ENCODE measurements at places on chromosomes 4 and X.

DNA sequence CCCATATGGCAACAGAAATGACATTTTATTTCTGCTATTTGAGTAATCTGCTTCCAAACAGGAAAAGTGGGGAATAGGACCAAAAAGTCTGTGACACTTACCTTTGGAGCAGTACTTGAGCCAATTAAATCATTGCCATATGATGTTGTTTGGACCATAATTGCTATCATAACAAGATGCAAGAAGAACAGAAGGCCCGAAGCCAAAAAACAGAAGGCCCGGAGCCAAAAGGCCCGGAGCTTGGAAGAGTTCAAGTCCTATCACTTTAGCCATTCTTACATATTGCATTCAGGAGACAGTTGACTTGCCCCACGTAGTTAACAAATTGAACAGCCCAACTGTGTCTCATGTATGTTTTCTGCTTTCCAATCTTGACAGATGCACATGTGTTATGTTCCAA lies 285.6 kb downstream of the ARHGAP24 start:
- DNase-seq = no peak

- DNase-seq = no peak
These were observed 60.8 kb downstream of the TBL1X start for GRCh38 chrX:9525511-9526248.

- no peak for DNase-seq
These were observed 78.7 kb upstream of the CBLL2 start for GRCh38 chrX:22193851-22194659.

DNA sequence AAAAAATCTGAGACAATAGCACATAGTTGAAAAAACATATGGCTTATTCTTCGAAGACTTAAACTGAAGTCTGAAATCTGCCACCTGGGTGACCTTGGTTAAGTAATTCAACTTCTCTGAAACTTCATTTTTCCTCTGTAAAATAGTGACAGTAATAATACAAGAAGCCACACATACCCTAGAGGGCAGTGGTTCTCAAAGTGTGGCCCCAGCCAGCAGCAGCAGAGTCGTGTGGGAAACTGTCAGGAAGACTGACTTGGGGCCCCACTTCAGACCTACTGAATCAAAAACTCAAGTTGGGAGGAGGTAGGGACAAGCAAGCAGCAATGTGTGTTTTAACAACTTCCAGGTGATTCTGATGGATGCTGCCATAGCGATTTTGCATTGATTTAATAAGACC lies 249.9 kb downstream of the HNRNPD start:
- no peak for DNase-seq

DNA sequence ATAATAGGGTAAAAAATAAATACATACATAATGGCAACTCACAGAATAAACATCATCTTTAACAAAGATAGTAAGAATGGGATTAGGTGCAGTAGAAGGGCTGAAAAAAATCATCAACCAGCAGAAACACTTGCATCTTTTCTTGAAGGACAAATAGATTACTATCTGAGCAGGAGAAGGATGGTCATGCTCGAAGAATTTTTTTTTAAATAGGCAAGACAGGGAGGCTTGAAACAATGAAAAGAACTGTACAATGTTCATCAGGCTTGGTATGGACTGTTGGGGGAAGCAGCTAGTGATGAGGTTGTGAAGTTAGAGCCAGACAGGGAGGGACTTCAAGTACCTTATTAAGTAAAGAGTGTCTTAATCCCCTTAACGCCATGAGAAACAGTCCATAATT lies 167.4 kb upstream of the LDB2 start:
- DNase-seq = no peak

DNA sequence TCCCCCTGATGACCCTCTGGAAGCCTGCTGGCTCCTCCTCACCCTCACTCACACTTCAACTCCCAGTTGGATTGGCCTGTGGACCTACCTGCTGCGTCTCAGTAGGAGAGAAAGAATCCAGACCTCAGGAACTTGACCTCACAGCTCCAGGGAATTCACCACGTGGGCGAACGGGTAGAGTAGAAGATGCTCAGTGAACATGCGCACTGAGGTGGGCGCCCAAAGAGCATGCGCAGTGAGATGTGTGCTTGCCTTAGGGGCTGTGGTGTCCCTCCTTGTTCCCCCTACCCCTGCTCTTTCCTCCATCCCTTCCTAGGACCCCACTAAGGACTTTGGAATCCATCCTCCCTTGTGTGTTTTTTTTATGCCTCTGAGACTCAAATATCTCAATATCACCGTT lies 12.9 kb downstream of the FOXR2 start:
- no peak for DNase-seq

- DNase-seq = no peak
These were observed 404 bp upstream of the GPRASP2 start for GRCh38 chrX:102711872-102712215.

DNA sequence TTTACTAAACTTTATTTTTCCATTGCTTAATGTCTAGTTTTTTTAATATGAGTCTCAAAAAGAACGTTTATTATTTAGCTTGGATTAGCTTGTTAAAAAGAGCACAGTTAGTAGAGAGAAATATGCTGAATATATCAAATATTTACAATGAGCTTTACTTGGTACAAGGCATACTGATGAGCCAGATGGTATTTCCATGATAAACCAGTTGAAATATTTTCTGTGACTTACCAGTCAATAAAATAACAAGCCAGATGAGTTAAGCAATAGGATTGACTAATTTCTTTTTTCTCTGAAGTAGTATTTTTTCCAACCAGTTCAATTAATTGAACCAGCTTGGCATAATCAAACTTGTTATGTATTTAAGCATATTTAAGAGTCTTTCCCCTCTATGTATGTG lies 134.1 kb downstream of the KLHL34 start:
- no peak for DNase-seq

DNA sequence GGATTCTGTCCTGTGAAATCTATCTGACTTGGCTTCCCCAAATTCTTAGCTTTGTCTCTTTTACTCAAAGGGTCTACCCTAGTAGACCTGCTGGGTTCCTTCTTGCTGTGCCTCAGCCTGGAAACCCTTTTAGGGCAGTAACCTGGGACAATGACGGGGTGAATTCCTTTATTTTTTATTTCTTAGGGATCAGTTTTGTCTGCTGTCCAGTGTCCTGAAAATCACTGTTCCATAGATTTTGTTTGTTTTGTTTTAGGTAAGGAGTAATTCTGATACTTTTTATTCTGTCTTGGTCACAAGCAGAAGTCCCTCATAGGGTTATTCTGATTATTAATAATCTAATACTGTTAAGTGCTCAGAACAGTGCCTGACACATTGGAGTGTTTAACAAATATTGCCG lies 118.9 kb downstream of the EVC2 start:
- no peak for DNase-seq

DNA sequence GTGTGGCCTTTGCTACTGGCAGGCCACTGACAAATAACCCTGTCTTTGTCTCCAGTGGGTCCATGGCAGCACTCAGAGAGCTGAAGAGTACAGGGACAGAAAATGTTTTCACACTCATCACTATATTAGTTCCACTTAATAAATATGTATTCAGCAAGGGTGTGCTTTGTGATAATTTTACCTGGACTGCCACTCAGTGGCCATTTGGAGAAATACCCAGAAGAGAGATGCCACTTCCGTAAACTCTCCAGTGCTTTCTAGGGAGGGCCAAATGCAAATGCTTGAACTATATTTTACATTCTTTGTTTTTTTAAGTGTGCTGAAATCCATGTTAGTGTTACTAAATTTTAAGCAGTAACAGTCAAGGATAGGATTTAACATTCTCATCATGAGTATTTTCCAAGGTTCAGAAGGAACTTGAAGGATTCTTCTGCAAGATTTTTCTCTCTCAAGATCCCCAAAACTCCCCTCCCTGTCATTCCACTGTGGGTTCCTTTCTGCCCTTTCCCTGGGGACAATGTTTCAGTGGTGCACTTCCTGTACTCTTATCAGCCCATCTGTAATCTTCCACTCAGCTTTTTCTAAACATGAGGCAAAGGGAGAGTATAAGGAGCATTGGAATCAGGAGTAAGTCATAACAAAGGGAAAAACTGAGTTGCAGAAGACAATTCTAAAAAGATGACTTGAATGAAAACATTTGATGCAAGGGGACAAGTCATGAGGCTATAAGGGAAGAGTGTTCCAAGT lies 46.0 kb downstream of the TFDP3 start:
- DNase-seq = peak; percentile 9

DNA sequence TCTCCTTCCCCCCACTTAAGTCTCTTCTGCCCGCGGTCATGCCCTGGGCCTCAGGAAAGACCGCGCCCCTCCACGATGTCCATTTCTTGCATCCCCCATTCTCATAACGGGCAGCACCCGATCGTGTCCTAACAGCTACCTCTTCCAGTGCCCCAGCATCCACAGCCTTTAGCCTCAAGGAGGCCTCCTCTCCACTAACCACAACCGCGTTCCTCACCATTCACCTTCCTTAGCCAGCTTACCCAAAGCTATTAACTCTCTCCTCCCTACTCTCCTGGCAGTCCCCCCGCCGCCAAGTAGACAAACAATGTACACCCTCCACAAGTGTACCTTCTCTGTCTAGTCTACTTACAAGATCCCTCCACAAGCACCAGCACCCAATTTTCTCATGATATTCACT lies 58.6 kb upstream of the PAGE5 start:
- no peak for DNase-seq

- peak; percentile 33 for DNase-seq
These were observed 31.1 kb upstream of the WDR17 start for GRCh38 chr4:176034499-176034898.

- no peak for DNase-seq
These were observed 43.8 kb upstream of the CPEB2 start for GRCh38 chr4:14958436-14958835.

- DNase-seq = no peak
These were observed 11.7 kb upstream of the BCOR start for GRCh38 chrX:40109288-40110008.

DNA sequence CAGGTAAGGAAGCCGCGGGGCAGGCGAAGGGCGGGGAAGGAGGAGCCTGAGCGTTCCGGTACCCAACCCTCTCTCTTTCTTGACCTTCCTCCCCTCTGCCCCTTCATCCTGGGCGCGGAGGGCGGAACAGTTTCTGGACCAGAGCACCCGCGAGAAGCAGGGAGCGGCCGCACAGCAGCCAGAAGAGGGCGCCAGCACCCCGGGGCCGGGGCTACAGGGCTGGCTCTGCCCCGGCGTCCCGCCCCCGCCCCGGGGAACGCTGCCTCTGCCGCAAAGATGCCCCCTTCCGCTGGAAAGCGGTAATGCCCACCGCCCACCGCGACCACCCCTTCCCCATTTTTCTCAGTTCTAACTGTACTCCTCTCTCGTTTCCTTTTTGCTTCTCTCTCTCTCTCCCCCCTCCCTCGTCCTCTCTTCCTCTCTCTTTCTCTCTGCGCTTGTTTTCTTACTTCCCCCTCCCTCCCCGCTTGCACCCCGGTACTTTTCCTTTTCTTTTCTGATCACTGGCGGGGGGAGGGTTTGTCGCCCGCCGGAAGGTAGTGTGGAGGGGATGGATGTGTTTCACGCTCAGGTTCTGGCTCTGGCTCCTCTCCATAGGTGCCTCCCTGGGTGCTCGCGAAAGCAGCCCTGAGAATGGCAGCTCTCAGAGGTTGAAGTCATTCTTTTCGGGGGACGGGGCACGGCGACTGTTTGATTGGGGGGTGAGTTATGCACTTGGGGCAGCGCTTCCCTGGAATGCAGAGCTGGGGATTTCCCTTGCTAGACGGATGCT lies 13.1 kb upstream of the PRDM8 start:
- DNase-seq = peak; percentile 91

DNA sequence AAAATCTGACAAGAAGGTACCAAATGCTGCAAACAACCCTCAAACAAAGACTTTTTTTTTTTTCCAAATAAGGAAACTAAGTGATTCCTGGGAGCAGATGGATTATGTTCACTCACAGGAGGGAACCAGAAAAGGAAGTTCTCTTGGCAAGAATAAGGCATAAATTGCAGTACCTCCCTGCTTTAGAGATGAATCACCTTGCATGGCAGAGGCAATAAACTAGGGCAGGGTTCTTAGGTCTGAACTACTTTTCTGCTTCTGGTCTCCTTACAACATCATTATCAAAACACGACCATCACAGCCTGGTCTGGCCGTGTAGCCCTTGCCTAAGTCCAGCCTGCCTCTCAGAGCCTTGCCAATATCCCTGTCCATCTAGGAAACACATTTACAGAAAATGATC lies 6.3 kb downstream of the TMEM31 start:
- peak; percentile 55 for DNase-seq

- DNase-seq = no peak
These were observed 19.8 kb upstream of the TMLHE start for GRCh38 chrX:155632431-155633100.

GRCh38 chr4:90148574-90149148 lies 21.5 kb downstream of the CCSER1 start:
- no peak for DNase-seq

DNA sequence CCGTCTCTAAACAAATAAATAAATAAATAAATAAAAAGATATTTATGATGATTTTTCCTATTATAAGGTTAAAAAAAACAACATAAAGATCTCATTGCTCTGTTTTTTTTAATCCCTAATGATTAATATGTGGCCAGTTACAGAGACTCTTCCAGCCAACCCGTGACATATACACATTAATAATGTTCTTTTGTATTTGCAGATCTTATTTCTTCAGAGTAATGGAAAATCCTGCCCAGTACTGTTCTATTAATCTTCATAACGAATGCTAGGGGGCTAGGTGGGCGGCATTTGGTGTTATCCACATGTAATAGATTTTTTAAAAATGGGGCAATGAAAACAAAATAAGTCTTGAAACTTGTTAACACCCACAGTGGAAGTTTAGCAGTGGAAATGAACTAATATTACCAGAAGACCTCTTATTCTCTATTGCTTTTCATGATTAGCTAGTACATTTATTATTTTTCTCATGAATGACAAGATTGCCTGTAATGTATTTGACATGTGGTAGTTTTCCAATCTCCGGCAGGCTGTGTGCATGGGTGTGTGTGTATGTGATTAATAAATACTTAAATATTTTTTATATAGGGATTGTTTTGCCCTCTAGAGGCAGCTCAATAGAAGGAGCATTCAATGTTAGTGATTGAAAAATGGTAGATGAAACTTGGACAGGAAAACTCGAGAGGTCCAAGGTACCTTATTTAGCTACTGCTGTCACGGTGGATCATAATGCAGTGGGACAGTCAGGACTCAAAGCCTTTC lies 457.4 kb downstream of the IL1RAPL1 start:
- DNase-seq = no peak

DNA sequence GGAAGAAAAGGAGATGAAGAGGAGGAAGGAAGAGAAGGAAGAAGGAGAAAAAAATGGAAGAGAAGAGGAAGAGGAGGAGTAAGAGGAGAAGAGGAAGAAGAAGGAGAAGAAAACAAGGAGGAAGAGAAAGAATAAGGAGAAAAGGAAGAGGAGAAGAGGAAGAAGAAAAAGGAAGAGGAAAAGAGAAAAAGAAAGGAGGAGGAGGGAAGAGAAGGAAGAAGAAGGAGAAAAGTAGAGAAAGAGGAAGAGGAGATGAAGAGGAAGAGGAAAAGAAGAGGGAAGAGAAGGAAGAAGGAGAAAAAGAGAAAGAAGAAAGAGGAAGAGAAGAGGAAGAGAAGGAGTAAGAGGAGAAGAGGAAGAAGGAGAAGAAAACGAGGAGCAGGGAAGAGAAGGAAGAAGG lies 11.8 kb upstream of the LEF1 start:
- no peak for DNase-seq
